ENCODE measurements at places on chromosomes 2 and 18. TPM values are rescaled to one million over a fixed set of nuclear protein-coding genes. Genes with fewer than 3 reads are reported as not detected.

DNER gene
- not detected for total RNA-seq

VAMP5 gene
- 28.0 TPM for total RNA-seq

VAMP8 gene
- total RNA-seq = 84.5 TPM

DNAJC5G gene
- not detected for total RNA-seq

RESP18 gene
- not detected for total RNA-seq

CNDP2 gene
- 121 TPM for total RNA-seq

RNF125 gene
- 19.1 TPM for total RNA-seq

RTP5 gene
- total RNA-seq = 0.29 TPM

COPS9 gene
- 107 TPM for total RNA-seq

DUSP11 gene
- 24.8 TPM for total RNA-seq
